ENCODE measurements at places on chromosomes 16 and 17.
A peak's percentile ranks its signal among the peaks of the same experiment; 100 is the strongest.

DNA sequence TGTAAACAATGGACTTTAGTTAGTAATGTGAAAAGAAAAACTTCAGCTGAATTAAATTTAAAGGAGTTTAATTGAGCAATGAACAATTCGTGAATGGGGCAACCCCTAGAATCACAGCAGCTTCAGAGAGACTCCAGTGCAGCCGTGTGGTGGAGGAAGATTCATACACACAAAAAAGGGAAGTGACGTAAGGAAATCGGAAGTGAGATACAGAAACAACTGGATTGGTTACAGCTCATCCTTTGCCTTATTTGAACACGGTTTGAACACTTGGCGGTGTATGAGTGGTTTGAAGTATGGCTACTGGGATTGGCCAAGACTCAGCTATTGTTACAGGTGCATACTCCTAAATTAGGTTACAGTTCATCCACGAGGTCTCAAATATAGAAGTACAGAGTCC is 460.4 kb upstream of the ASIC2 start:
- H3K4me1 ChIP-seq = peaks cover 6% of the 10 kb centered on the region
- no peak for DNase-seq
- H3K27me3 ChIP-seq = peaks cover 12% of the 10 kb centered on the region
- no peak overlapping the region for H3K4me3 ChIP-seq
- no peaks in the 10 kb centered on the region for H3K36me3 ChIP-seq

DNA sequence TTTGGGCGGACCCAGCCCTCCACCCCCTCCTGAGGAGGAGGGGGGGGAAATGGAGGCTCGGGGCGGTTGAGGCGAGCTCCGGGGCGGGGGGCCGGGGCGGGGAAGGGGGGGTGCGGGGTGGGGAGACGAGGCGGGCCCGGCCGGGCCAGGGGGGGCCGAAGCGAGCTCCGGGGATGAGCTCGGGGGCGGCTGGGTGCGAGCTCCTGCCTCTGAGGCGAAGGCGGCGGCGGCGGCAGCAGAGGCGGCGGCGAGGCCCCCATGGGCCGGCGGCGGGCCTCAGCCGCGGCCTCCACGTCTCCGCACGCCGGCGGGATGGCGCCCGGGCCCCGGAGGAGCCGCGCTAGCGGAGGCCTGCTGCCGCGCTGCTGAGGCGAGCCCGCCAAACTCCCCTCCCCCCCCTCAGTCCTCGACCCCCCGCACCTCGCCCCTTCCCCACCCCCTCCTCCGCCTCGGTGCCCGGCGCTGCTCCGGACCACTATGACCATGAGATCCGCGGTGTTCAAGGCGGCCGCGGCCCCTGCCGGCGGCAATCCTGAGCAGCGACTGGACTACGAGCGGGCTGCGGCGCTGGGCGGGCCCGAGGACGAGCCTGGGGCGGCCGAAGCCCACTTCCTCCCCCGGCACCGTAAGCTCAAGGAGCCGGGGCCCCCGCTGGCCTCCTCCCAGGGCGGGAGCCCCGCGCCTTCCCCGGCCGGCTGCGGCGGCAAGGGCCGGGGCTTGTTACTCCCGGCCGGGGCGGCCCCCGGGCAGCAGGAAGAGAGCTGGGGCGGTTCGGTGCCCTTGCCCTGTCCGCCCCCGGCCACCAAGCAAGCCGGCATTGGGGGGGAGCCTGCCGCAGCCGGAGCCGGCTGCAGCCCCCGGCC is 596 bp downstream of the MSL1 start:
- peak overlapping the region; percentile 65 for H3K27ac ChIP-seq
- peaks cover 27% of the 10 kb centered on the region for H3K36me3 ChIP-seq
- H3K27me3 ChIP-seq = no peaks in the 10 kb centered on the region
- peak overlapping the region; percentile 84 for H3K4me3 ChIP-seq

DNA sequence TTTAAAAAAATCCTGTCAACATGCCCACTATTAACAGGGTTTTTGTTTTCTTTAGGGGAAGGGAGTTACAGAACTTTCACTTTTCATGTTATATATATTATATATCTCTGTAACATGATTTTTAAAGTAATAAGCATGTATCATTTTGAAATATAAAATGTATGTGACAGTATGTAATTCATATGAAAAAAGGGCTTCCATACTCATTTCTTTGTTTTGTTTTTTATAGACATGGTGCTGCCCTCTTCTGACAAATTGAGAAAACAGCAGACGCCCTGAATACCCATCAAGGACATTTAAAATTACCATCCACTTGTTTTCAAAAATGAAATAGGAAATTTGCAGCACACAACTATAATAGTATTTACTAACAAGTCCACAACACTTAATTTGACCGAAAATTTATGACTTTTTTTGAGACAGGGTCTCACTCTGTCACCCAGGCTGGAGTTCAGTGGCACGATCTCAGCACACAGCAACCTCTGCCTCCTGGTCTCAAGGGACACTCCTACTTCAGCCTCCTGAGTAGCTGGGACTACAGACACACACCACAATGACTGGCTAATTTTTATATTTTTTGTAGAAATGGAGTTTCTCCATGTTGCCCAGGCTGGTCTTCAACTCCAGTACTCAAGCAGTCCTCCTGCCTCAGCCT is 30.4 kb downstream of the CFDP1 start:
- no peak overlapping the region for H3K27ac ChIP-seq
- H3K4me3 ChIP-seq = no peak overlapping the region
- no peaks in the 10 kb centered on the region for H3K4me1 ChIP-seq
- no peak for DNase-seq

DNA sequence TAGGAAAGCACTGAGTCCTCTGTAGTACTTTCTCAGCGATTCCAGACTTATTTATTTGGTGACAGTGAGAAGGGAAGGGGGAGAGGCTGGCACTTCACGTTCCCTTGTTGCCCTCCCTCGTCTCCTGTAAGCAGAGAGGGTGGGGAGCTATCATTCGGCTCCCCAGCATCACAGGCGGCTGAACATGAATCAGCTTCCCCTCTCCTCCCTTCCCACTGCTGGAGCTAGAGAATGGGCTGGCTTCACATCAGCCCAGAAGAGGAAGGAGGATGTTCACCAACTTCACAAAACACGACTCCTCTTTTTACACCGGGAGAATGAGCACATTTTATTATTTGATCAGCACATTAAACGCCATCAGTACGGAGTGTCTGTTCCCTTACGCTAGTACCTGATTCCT is 6.7 kb upstream of the CMIP start:
- peaks cover 15% of the 10 kb centered on the region for H3K4me1 ChIP-seq
- H3K36me3 ChIP-seq = no peaks in the 10 kb centered on the region
- no peak for DNase-seq
- no peak overlapping the region for H3K4me3 ChIP-seq
- peaks cover 60% of the 10 kb centered on the region for H3K27me3 ChIP-seq

- DNase-seq = no peak
- peaks cover 64% of the 10 kb centered on the region for H3K4me1 ChIP-seq
- H3K27ac ChIP-seq = peak overlapping the region; percentile 61
- H3K36me3 ChIP-seq = peaks cover 49% of the 10 kb centered on the region
- H3K27me3 ChIP-seq = peaks cover 1% of the 10 kb centered on the region
Measured at GRCh38 chr16:3127745-3128144, 7.1 kb upstream of the ZNF213 start.

GRCh38 chr17:81666092-81666341 is 388 bp downstream of the OXLD1 start:
- DNase-seq = peak; percentile 50
- H3K4me1 ChIP-seq = peaks cover 64% of the 10 kb centered on the region
- H3K27me3 ChIP-seq = no peaks in the 10 kb centered on the region
- peaks cover 46% of the 10 kb centered on the region for H3K36me3 ChIP-seq
- H3K27ac ChIP-seq = peak overlapping the region; percentile 99

GRCh38 chr16:88523309-88524161 is 46.7 kb upstream of the ZC3H18 start:
- DNase-seq = no peak
- peaks cover 7% of the 10 kb centered on the region for H3K4me1 ChIP-seq
- no peaks in the 10 kb centered on the region for H3K36me3 ChIP-seq
- H3K27ac ChIP-seq = no peak overlapping the region
- H3K27me3 ChIP-seq = no peaks in the 10 kb centered on the region
- H3K4me3 ChIP-seq = no peak overlapping the region

GRCh38 chr17:9644910-9645751 is at the start of gene USP43:
TSS of gene USP43 (plus strand) at chr17:9645517. CDS start at chr17:9645633, 116 bp downstream.
- H3K27ac ChIP-seq = no peak within 1 kb of the TSS
- peak within 1 kb of the TSS; percentile 73 for H3K4me3 ChIP-seq
- peaks cover 21% of the 10 kb centered on the region for H3K4me1 ChIP-seq
- DNase-seq = peak; percentile 36
- no peaks in the 10 kb centered on the region for H3K36me3 ChIP-seq

GRCh38 chr16:82855471-82855870 is 228.7 kb downstream of the CDH13 start:
- H3K4me3 ChIP-seq = no peak overlapping the region
- H3K4me1 ChIP-seq = no peaks in the 10 kb centered on the region
- no peak overlapping the region for H3K27ac ChIP-seq
- H3K27me3 ChIP-seq = peaks cover 2% of the 10 kb centered on the region

DNA sequence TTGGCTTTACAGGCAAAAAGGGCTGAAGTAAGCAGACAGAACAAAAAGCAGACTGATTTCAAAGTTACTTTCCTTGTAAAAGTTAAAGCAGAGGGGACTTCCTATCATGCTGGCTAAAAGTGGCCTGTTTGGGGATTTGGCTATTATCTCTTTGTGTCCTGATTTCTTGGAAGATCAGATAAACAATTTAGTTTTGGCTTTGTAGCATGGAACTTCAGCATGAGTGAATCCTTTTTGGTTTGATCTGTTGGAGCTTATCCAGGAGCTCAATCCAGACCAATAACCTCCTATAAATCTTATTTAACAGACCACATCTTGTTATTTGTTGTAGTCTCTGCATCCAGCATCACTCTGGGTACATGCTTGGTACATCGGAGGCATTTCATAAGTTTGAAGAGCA is 8.9 kb upstream of the RNF112 start:
- no peaks in the 10 kb centered on the region for H3K36me3 ChIP-seq
- H3K4me3 ChIP-seq = no peak overlapping the region
- peaks cover 2% of the 10 kb centered on the region for H3K4me1 ChIP-seq

- peak overlapping the region; percentile 95 for H3K27ac ChIP-seq
- peaks cover 5% of the 10 kb centered on the region for H3K27me3 ChIP-seq
- peaks cover 12% of the 10 kb centered on the region for H3K36me3 ChIP-seq
- no peak for DNase-seq
- H3K4me1 ChIP-seq = peaks cover 12% of the 10 kb centered on the region
- H3K4me3 ChIP-seq = peak overlapping the region; percentile 98
Measured at GRCh38 chr17:73091770-73092522, 542 bp downstream of the SLC39A11 start.

DNA sequence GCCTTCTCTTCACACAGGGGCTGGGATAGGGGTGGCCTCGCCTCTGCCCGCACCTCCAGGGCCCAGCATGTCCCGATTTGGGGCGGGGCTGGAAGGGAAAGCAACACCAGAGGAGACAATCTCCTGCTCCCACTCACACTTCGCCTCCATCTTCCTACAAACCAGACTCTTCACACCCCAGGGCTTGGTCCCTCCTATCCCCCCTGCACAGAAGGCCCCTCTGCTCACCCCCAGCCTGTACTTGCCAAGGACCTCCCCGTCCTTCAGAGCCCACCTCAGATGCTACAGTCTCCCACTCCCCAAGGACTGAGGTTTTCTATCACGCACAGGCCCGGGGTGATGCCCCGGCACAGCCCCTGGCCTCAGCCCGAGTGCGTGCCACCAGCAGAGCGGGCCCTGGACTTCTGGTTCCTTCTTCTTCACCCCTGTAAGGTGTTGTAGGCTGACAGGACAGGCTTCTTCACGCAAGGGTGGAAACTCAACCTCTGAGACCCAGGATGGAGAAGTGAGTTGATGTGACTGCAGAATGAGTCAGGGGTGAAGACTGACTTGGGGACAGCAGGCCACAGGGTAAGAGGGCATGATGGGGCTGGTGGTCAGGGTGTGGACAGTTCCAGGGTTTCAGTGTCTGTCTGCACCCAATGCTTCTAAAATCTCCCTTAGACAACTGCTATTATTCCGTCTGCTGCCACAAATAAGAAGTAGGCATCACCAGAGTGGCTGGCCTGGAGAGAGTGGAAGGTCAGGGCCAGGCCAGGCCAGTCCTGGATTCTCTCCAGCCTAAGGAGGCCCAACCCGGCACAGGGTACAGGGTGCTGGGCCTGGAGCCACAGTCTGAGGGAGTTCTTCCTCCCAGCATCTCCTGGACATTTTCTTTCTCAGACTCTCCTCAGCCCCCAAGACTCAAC is 2.5 kb downstream of the ITGAE start:
- DNase-seq = no peak
- peak overlapping the region; percentile 34 for H3K4me3 ChIP-seq
- H3K27ac ChIP-seq = peak overlapping the region; percentile 10
- H3K36me3 ChIP-seq = peaks cover 6% of the 10 kb centered on the region

DNA sequence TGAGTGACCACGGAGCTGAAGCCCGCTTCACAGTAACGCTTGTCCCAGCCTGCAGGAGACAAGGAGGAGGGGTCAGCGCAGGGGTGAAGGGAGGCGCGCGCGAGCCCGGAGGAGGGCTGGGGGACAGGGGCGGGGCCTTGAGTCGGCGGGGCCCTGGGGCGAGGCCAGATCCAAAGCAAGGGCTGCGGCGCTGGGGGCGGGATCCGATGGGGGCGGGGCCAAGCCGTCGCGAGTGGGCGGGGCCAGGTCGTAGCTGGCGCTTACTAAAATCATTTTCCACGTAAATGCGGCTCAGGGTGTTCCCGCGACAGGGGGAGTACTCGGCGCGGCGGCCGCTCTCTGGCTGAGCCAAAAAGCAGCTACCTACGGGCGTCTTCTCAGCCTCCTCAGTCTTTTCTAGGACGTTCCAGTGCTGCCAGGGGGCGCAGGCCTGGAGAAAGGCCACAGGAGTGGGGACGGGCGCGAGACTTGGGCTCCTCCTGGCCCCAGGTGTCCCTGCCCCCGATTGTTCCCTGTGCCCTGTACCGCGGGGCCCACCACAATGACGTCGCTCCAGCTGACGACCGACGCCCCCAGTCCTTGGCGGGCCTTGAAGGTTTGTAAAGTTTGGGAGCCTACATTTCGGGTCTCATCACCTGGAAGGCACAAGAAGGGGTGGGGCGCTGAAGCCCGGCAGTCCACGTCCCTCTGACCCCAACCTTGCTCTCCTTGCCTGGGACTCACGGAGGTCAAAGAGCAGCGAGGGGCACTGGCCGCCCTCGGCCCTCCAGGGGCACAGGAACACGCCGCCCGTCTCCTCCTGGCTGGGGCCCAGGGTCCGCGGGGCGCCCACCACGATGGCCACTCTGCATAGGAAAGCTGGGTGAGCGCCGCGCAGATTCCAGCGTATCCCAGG is 3.9 kb downstream of the ITGA2B start:
- peaks cover 22% of the 10 kb centered on the region for H3K4me1 ChIP-seq
- H3K36me3 ChIP-seq = no peaks in the 10 kb centered on the region

GRCh38 chr16:31127182-31127581 is 8.3 kb downstream of the PRSS8 start:
- peaks cover 24% of the 10 kb centered on the region for H3K36me3 ChIP-seq
- H3K27ac ChIP-seq = peak overlapping the region; percentile 43
- no peaks in the 10 kb centered on the region for H3K27me3 ChIP-seq
- no peak for DNase-seq
- H3K4me3 ChIP-seq = no peak overlapping the region

Data from activated CD8-positive, alpha-beta T cell treated with anti-CD3 and anti-CD28 coated beads, Interleukin-2, amount 10 ng/mL, durations not matched to agents 7 days and 5 days (primary cell).